ENCODE measurements at places on chromosomes 7 and 10. TPM values are rescaled to one million over a fixed set of nuclear protein-coding genes. Genes with fewer than 3 reads are reported as not detected.

The SLC25A28 gene
- 20.5 TPM for total RNA-seq

The MLXIPL gene
- not detected for total RNA-seq

The ZNF107 gene
- total RNA-seq: 1.3 TPM

The PDE6C gene
- total RNA-seq: not detected

The CALCR gene
- not detected for total RNA-seq

The CARD11 gene
- not detected for total RNA-seq

The PTN gene
- 35.4 TPM for total RNA-seq

The SLC26A5 gene
- total RNA-seq: not detected
